ENCODE measurements at places on chromosomes 13 and 19. TPM values are rescaled to one million over a fixed set of nuclear protein-coding genes. Genes with fewer than 3 reads are reported as not detected.
A peak's percentile ranks its signal among the peaks of the same experiment; 100 is the strongest.

DNA sequence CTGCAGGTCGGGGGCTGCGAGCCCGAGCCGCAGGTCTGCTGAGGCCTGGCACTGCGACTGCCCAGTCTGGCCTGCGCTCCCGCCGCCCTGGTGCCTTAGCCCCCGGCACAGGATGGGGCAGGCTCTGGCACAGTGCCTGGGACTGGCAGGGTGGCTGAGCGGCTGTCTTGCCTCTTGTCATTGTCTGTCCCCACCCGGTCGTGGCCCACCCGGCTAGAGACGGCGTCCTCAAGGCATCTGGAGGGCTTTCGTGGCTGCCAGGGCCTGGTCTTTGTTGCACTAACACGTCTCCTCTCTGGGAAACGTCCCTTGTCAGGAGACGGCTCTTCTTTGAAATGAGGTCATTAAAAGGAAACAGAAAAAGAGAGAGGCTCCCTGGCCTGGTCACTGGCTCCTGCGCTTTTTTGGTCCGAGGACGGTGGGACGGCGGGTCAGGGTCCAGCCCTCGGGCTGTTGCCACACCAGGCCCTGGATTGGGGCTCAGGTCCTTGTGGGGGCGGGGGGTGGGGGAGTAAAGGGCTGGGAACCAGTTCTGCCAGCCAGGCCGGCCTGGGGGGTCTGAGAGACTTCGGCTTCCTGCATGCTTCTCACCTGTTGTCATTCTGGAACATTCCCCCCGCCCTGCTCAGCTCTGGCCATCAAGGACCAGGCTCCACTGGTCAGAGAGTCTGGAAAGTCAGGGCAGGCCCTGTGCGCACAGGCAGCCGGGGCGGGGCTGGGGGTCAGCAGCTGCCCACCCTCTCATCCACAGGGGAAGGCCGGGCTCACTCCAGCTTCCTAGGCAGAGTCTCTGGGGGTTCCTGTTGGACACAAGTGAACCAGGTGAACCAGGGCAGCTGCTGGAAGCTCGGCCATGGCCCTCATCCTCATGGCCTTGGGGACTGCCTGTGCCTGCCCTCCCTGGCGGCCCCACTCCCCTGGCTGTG lies 6.2 kb upstream of the ZNF554 start:
- peaks cover 26% of the 10 kb centered on the region for H3K36me3 ChIP-seq
- no peak overlapping the region for H3K4me3 ChIP-seq
- no peak overlapping the region for H3K27ac ChIP-seq
- H3K4me1 ChIP-seq = no peaks in the 10 kb centered on the region
- H3K27me3 ChIP-seq = no peaks in the 10 kb centered on the region

TINCR gene
- total RNA-seq = 0.18 TPM

C1QTNF9B gene
- total RNA-seq = not detected

ZNF569 gene
- total RNA-seq = 14.2 TPM

SEMA6B gene
- total RNA-seq = 38.7 TPM

GRCh38 chr19:17086834-17087233 lies 11.3 kb downstream of the MYO9B start:
- peaks cover 10% of the 10 kb centered on the region for H3K36me3 ChIP-seq
- H3K4me1 ChIP-seq = no peaks in the 10 kb centered on the region
- no peak overlapping the region for H3K27ac ChIP-seq
- H3K27me3 ChIP-seq = no peaks in the 10 kb centered on the region
- no peak for DNase-seq

DNA sequence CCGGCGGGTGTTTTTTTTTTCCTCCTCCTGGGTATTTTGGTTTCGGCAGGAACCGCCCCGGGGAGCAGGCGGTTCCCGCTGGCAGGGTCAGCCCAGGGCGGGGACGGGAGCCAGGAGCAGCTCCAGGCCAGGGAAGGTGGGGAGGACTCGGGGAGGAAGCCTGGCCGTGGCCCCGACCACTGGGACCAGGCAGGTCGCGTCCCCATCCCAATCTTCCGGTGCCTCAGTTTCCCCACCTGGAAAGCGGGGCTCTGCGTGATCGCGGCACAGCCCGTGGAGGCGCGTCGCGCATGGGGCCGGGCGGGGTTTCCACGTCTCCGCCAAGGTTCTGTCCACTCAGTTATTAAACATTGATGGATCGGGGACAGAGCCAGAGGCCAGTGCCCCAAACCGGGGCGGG lies 34.8 kb downstream of the IL12RB1 start:
- H3K36me3 ChIP-seq = no peaks in the 10 kb centered on the region
- no peak overlapping the region for H3K27ac ChIP-seq
- DNase-seq = no peak
- no peak overlapping the region for H3K4me3 ChIP-seq
- no peaks in the 10 kb centered on the region for H3K27me3 ChIP-seq

DNA sequence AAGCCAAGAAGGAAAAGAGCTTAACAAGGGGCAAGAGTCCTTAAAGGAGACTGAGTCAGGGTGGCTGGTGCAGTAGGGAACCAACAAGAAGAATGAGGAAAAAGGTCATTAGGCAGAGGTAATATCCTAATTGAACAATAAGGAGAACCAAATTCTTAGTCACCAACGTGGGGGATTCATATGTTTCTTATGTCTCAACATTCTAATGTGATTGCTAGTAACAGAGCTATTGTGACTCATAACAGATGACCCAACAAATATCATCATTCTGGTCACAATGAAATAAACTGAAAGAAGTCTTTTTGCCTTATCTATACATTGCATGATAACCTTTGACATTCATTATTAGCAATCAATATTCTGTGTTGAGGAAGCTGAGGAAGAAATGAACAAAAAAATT lies 101.6 kb downstream of the RAP2A start:
- no peak overlapping the region for H3K4me3 ChIP-seq
- no peaks in the 10 kb centered on the region for H3K27me3 ChIP-seq
- H3K27ac ChIP-seq = no peak overlapping the region
- no peak for DNase-seq
- no peaks in the 10 kb centered on the region for H3K36me3 ChIP-seq
- no peaks in the 10 kb centered on the region for H3K4me1 ChIP-seq

SERP2 gene
- 2.0 TPM for total RNA-seq

GRCh38 chr19:50780753-50781435 lies 9.3 kb upstream of the ACP4 start:
- no peak overlapping the region for H3K4me3 ChIP-seq
- H3K4me1 ChIP-seq = peaks cover 2% of the 10 kb centered on the region
- H3K27me3 ChIP-seq = peaks cover 17% of the 10 kb centered on the region
- H3K36me3 ChIP-seq = no peaks in the 10 kb centered on the region
- H3K27ac ChIP-seq = no peak overlapping the region

DNA sequence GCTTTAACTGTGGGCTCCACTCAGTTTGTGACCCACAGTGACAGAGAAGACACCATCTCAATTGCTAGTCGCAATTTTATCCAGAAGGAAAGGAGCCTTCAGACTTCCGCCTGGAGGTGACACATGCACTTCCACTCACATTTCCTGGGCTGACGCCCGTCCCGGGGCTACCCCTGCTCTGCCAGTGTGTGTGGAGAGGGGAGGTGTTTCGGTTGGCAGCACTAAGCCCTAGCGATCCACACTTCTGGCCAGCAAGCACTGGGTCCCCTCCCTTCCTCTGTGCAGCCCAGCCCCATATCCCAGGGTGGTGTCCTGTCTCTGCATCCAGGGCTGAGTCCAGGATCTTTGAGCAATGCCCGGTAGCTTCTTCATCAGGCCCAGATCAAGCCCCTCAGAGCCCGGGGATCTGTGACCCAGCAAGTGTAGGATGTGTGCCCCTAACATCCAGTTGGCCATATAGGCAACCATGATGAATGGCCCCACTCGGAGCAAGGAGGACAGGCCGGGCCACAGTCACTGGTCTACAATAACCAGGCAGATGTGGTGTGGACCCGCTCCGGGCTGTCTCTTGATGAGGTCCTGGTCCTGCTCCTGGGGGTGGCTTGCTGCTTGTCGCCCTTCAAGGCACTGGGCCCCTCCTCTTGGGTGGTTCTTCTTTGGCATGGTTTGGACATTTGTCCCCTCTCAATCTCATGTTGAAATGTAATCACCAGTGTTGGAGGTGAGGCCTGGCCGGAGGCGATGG lies 141.9 kb upstream of the SPACA7 start:
- no peak for DNase-seq
- no peak overlapping the region for H3K27ac ChIP-seq
- no peaks in the 10 kb centered on the region for H3K4me1 ChIP-seq
- H3K36me3 ChIP-seq = peaks cover 3% of the 10 kb centered on the region
- no peak overlapping the region for H3K4me3 ChIP-seq

DNA sequence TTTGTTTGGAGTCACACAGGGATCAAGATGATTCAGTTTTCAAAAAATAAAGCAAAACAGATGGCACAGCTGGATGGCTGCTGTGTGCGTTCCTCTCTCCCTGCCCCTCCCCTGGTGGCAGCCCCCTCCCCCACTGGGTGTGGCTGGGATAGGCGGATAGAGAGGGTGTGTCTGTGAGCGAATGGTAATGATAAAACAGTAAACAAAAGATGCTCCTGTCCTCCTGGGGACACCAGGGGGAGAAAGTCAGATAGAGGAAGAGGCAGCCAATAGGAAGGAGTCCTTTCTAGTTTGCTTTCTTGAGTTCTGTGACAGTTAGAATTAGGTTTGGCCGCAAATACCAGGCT lies 6.5 kb downstream of the TMEM255B start:
- H3K36me3 ChIP-seq = no peaks in the 10 kb centered on the region
- H3K27me3 ChIP-seq = peaks cover 2% of the 10 kb centered on the region
- H3K27ac ChIP-seq = no peak overlapping the region
- no peak for DNase-seq

ATP1A3 gene
- total RNA-seq = 11.6 TPM

RDH8 gene
- total RNA-seq = 0.13 TPM

GRCh38 chr19:57317503-57317902 lies 2.8 kb upstream of the ZNF543 start:
- H3K27ac ChIP-seq = no peak overlapping the region
- H3K36me3 ChIP-seq = no peaks in the 10 kb centered on the region

DNA sequence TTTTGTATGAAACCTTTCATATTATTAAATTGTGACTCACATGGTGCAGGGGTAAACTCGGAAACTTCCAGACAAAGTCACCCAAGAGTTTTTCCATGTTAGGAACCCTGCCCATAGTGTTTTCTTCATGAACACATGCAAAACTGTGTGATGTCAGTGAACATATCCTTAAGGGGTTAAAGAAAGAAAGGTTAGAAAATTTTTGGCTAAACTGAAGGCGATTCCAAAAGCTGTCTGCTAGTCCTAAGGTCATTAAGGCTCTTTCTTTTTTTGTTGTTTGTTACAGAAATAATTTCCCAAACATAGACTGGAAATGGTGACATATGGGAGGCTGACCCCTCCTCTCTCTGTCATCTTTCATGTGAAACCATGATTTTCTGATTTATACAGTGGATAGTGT lies 271.9 kb downstream of the DNAJC15 start:
- no peaks in the 10 kb centered on the region for H3K27me3 ChIP-seq
- no peak for DNase-seq
- H3K4me1 ChIP-seq = no peaks in the 10 kb centered on the region
- no peaks in the 10 kb centered on the region for H3K36me3 ChIP-seq
- no peak overlapping the region for H3K4me3 ChIP-seq

DNA sequence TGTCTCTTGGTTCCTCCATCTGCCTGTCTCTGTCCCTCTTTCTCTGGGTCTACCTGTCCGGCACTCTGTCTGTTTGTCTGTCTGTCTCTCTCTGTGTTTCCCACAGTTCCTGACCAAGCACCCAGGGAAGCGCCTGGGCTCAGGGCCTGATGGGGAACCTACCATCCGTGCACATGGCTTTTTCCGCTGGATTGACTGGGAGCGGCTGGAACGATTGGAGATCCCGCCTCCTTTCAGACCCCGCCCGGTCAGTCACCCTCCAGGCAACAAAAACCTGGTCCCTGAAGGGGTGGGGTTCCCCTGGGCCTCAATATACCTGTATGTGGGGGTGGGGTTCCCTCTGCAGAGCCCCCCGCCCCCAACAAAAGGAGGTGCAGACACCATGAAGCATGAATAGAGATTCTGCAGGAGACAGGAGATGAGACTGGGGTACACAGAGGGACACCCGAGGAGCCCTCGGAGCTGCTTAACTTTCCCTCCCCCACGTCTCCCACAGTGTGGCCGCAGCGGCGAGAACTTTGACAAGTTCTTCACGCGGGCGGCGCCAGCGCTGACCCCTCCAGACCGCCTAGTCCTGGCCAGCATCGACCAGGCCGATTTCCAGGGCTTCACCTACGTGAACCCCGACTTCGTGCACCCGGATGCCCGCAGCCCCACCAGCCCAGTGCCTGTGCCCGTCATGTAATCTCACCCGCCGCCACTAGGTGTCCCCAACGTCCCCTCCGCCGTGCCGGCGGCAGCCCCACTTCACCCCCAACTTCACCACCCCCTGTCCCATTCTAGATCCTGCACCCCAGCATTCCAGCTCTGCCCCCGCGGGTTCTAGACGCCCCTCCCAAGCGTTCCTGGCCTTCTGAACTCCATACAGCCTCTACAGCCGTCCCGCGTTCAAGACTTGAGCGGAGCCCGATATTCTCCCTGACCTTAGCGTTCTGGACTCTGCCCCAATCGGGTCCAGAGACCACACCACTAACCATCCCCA lies 2.6 kb upstream of the CACNG7 start:
- H3K36me3 ChIP-seq = peaks cover 7% of the 10 kb centered on the region
- peak; percentile 73 for DNase-seq
- H3K27me3 ChIP-seq = peaks cover 3% of the 10 kb centered on the region
- peaks cover 4% of the 10 kb centered on the region for H3K4me1 ChIP-seq
- H3K4me3 ChIP-seq = peak overlapping the region; percentile 89

DNA sequence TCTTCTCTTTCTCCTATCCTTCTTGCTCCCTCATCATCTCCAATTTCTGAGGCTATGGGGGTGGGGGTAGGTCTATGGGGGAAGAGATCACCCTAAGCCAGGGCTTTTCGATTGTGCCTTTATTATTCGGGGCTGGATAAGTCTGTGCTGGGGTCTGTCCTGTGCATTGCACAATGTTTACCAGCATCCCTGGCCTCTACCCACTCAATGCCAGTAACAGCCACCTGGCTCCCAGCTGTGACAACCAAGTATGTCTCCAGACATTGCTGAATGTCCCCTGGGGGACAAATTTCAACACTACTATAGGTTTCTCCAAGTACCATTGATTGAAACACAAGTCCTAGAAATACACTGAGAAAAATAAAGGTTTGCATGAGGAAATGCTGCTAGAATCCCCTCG lies 13.2 kb downstream of the CBY2 start:
- H3K36me3 ChIP-seq = no peaks in the 10 kb centered on the region
- DNase-seq = no peak
- H3K4me3 ChIP-seq = no peak overlapping the region
- H3K4me1 ChIP-seq = no peaks in the 10 kb centered on the region
- H3K27me3 ChIP-seq = no peaks in the 10 kb centered on the region

DNA sequence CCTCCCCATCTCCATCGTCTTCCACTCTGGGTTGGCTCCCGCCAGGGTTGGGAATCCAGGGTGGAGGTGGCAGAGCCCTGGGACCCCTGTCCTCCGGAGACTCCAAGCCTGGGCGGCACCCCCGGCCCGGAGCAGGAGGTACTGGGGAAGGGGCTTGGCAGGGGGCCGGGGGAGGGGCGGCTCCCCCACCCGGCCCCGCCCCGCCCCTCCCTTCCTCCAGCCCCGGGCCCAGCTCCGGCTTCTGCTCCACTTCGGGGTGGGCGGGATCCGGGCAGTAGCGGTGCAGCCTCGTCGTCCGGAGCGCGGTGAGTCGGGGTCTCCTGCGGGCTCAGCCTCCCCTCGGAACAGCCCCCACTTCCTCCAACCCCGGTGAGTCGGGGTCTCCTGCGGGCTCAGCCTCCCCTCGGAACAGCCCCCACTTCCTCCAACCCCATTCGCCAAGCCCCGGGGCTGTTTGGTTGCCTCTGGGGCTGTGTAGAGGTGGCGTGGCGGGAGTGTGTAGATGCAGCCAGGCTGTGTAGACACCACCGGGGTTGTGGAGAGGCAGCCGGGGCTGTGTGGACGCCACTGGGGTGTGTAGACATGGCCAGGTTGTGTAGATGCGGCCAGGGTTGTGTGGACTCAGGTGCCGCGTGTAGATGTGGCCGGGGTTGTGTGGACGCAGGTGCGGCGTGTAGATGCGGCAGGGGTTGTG lies at the start of gene TMPRSS9:
Gene TMPRSS9 (plus strand): TSS at position 274 of the 694 bp plus-strand sequence. CDS start 29,521 bp downstream, outside the sequence.
- H3K4me3 ChIP-seq = peak within 1 kb of the TSS; percentile 19
- H3K27me3 ChIP-seq = no peaks in the 10 kb centered on the region
- H3K27ac ChIP-seq = no peak within 1 kb of the TSS
- H3K36me3 ChIP-seq = no peaks in the 10 kb centered on the region
